ENCODE measurements at places on chromosomes 2 and 18.

GRCh38 chr2:24010477-24011249 lies 778 bp downstream of the MFSD2B start:
- DNase-seq = no peak

- no peak for DNase-seq
Measured at GRCh38 chr18:52045946-52046675, 293.9 kb upstream of the DCC start.

DNA sequence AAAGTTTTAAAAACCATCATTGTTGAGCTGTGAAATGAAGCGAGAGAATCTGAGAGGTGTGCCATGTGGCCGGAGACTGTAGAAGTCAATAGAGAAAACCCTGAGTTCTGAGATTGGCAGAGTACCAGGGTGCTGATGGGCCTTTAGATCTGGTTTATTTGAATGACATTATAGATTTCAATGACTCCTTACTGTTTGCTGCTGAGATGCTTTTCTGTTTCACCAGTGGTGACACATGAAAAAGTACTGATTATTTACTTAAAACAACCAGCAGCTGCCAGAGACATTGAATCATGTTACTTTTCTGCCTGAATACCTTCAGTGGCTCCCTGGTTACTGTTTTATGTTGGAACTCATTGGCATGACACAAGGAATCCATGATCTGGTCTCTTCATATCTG lies 602.7 kb upstream of the ZNF804A start:
- DNase-seq = no peak

DNA sequence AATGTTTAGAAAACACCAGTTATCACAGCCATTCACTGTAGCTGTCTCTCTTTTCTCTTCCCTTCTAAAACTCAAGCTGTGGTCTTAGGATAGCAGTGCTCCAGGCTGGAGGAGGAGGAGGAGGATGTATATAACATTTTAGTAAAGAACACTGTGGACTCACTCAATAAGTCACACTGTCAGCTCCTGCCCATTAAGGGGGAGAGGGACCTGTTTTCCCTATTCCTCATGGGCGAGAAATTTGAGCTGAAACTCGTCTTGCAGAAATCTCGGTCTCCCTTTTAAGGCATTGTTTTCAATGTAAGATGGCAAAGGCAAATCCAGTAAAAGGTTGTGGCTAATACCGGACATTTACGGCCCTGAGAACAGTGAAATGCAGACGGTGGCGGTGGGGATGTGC lies 114.8 kb upstream of the ZNF236 start:
- no peak for DNase-seq

DNA sequence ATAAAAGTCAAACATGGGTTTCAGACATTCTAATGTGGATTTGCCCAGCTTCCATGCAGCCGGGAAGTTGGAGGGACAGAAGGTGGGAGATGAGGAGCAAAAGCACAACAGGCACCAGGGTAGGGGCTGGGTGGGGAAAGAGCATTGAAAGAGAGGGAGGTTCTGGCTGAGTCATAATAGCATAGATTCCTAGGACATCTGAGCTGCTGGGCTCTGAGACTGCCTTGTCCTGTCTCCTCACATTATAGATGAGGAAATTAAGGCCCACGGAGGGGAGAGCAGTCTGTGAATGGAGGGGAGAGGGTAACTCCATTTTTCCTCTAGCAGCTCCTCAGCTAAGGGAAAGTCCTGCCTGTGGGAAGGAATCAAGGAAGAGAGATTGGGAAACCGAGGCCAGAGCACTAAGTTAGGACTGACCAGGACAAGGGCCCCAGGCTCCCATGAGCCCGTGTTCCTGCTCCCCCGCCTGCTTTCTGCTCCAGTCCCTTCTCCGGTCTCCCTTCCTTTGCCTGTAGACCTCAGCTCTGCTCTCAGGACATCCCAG lies 26.2 kb downstream of the SH2D6 start:
- DNase-seq = no peak

DNA sequence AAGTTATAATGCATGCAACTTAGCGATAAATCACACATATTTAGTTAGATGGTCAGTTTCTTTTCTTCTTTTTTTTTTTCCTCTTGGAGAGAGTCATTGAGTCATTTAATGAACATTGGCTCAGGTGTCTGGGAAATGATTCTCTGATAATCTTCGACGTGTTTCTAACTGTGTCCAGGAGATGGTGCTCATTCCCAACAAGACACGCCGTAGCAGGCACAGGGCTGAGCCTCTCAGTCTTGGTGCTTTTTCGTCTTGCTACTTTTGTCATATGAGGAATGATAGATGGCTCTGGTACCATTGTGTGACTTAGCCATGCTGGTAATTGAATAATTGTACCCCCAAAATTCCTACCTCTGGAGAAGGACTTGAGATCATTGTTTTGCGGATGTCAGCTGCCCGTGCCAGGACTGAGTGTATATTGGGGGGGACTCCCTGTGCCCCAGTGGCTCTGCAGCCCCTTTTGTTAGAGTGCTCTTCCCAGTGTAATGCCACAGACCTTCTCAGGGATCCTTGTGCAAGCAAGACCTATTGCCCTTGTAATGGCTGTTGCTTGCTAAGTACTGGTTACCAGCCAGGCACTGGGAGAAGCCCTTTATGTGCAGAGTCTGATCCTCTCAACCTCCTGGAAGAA lies 107.6 kb upstream of the CYRIA start:
- peak; percentile 11 for DNase-seq

DNA sequence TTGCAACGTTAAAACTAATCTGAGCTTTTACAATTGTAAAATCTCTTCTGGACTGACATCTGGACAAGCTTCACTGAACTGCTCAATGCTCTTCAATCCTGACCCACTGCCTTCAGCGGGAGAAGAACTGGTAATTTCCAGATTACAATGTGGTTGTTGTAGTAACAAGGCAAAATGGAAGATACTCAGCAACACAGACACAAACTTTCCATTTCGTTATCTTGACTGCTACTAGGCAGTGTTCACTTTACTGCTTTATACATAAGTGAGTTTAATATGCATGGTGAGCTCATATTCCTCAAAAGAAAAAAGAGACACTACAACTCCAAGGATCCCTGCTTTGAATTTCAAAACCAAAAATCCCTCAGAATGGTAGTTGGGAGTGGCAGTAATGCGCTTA lies 51.9 kb downstream of the GRB14 start:
- DNase-seq = no peak

- no peak for DNase-seq
Measured at GRCh38 chr2:85324639-85325465, 2.9 kb downstream of the TGOLN2 start.

DNA sequence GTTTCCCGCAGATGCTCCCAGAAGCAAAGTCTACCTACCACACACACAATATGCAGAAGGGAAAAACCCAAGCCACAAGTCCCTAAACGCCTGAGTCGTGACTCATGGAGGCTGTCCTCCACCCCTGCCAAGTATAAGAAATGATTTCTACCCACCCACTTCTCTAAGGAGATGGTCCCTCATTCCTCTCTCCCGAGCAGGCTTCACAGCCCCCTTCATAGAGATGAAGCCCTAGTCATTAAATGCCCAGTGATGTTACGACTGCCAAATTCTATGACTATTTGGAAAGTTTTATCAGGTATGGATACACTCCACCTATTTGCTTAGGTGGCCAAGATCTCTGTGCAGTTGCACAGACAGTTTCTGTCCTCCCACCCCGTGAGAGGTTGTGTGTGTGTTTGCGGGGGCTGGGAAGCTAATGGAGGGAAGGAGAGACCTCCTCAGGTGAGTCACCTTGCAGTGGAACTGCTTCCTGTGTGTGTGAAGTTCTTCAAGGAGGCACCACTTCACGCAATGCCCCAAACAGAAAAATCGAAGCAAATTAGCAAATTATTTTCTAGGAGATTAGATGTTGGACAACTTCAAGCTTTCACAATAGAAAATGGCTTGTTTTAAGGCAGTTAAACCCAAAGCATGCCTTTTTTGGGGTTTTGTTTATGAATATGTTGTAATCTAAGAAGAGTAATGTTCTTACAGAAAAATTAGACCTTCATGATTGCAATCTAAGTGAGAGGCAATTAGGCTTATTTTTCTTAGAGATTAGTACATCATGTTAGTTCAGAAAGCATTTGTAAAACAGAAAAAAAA lies 175.2 kb downstream of the TGIF1 start:
- DNase-seq = peak; percentile 74

- no peak for DNase-seq
Measured at GRCh38 chr18:8708670-8709069, 3.3 kb downstream of the MTCL1 start.

DNA sequence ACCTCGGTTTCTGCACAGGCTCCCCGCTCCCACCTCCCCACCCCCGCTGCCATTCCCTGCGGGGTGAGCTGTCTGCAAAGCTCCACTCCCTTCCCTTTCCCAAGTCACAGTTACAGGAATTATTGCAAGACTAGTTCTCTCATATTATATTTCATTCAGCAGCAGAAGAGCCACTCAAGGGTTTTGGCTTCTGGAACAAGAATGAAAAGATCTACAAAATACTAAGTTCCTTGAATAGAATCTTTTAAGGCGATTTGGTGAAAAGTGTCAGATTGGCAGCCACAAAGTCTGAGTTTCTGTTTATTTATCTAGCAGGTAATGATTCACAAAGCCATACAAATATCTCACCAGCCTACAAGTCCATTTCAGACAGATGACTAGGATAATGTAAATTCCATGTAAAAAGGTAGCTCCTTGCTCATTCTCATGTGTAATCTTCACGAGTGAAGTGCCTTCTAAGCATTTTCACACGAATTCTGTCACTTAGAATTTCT lies 221.9 kb upstream of the RBBP8 start:
- DNase-seq = no peak

DNA sequence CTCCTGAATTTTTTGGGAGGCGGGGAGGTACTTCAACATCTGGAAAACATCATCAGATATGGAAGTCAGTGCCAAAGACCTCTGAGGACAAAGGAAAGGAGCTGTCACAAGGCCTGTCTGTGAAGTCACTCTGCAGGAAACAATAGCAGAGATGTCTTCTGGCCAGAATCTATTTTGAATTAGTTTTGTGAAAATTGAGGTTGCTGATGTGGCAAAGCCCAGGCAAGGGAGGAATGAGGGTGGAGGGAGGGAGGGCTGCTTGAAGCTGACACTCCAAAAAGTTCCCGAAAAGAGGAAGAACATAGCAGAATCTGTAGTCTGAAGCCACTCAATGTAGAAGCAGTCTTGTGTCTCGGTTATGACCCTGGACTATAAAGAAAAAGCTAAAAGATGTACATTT lies 151.1 kb upstream of the LHCGR start:
- no peak for DNase-seq

DNA sequence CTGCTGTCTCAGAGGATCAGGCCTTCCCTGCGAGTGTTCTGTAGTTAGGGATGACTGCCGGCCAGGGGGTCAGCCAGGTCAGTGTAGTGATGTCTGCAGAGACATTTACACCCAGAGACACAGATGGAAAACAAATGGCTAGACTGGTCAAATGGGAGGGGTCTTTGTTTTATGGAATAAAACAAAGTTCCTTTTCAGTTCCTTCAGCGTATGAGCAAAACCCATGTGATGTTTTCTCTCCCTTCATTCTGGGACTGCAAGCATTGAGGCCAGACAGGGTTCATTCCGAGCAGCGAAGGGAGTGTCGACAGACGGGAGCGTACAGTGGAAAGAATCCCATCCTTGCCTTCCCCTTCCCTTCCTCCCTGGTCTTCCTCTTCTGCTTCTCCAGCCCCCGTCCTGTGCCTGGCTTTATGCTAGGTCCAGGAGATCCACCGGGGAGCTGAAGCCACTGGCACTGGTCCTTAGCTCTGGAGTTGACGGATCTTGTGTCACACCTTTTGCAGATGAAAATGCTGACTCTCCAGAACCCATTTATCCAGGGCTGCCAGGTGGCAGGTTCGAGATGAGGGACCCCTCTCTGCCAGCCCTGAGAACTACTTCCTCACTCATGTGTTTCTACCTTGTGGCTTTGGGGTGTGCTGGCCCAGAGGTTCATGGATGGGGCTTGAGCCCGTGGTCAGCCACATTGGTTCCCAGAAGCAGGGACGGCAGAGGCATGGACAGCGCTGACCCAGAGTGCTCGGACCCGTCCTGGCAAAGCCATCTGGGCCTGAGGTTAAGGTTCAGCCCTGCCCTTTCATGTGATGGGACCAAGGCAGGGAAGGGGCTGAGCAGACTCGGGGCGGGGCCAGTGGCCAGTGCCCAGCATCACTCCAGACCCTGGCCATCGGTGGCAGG lies 24.2 kb downstream of the ITGB1BP1 start:
- DNase-seq = no peak

DNA sequence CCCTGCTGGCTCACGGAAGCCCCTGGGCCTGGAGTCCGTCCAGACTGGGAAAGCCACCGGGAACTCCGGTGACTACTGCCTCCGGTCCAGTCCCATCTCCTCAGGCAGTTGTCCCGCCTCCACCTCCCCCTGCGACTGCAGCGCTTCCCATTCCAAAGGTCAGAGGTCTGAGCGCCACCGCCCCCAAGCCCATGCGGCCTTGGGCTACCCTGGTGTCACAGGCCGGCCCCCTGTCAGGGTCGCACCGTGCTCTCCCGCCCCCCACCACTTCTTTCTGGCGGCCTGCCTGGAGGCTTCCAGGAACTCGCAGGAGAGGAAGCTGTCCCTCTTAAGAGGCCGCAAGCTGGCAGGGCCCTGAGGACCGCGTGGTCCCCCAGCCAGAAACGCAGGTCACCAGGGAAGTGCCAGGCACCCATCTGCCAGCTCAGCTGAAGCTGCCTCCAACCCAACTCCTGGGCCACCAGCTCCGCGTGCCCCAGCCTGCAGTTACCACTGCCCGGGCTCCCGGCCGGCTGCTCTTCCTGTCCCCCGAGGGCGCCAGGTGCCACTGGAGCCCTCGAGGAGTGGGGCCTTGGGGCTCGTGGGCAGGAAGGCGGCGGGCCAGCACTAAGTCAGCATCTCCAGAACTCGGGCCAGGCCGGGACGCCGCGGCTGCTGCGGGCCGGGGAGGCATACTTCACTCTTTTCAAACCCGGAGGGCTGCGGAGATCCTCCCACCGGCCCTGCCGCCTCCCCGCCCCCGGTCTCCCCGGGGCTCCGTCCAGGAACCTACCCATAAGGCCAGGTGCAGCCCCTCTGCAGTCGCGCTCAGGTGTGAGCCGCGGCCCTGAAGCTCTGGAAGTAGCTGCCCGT lies 83.3 kb upstream of the POMC start:
- peak; percentile 57 for DNase-seq

DNA sequence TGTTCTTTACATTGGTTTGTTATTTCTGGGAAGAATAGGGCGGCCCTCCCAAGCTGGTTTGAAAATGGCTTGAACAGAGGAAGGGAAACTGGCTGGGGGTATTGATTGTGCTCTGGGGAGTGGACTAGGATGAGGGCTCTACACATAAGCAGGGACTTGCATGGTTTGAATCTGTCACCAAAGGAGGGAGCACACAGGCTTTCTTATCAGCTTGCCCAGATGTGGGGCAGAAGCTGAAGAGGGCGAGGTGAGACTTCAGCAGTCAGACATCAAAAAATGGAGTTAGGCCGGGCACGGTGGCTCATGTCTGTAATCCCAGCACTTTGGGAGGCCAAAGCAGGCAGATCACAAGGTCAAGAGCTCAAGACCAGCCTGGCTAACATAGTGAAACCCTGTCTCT lies 7.2 kb upstream of the RAB12 start:
- DNase-seq = no peak

- DNase-seq = peak; percentile 7
Measured at GRCh38 chr2:222613715-222614331, 42.1 kb downstream of the FARSB start.
